ENCODE measurements at places on chromosomes 4 and X.

DNA sequence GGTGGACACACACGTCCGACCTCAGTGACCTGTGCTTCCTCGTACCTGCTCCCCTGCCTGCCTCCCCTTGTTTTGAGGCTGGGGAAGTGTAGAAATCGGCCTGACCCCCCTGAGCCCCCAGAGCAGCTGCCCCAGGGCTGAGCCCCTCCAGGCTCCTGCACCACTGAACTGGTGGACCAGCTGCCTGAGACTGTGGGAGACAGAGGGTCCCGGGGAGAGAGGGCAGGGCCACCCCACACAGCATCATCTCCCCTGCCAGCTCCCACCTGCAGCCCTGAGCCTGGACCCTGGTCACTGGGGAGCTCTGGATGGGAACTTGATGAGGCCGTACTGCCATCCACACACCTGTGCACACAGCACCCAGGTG lies 15.0 kb upstream of the NAT8L start:
- no peak for DNase-seq

- no peak for DNase-seq
Measured at GRCh38 chrX:70292788-70293187, 2.9 kb downstream of the KIF4A start.

DNA sequence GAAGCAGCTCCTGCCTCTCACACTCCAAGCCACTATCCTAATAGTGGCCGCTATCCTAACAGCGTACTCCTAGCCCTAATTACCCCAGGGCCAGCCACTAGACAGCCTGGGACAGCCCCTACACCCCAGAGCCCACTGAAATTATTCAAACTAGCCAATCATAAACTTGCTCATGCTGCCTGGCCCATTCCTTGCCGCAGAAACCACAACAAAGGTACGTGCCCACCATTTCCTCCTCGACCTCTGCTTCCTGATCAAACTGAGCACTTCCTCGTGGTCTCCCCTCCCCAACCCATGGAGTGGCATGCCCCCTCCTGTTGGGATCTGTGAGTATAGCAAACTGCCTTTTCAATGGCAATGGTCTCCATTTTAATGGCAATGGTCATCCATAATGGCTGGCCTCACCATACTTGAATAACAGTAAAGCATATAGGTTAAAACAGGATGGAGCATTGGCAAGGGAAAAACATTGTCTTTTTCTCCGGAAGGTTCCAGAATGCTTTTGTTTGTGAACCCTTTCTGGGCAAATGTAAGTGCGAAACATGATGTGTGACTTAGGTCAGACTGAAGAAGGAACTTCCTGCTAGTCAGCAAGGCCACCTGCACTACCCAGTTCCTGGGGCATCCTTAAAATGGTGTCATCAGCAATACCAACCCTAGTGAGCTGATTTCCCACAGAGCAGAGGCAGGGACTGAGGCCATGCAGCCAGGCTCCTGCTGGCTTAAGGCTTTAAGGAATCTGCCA lies 107.1 kb upstream of the ATP6AP2 start:
- no peak for DNase-seq

GRCh38 chrX:16958356-16958755 lies 11.9 kb downstream of the REPS2 start:
- no peak for DNase-seq

DNA sequence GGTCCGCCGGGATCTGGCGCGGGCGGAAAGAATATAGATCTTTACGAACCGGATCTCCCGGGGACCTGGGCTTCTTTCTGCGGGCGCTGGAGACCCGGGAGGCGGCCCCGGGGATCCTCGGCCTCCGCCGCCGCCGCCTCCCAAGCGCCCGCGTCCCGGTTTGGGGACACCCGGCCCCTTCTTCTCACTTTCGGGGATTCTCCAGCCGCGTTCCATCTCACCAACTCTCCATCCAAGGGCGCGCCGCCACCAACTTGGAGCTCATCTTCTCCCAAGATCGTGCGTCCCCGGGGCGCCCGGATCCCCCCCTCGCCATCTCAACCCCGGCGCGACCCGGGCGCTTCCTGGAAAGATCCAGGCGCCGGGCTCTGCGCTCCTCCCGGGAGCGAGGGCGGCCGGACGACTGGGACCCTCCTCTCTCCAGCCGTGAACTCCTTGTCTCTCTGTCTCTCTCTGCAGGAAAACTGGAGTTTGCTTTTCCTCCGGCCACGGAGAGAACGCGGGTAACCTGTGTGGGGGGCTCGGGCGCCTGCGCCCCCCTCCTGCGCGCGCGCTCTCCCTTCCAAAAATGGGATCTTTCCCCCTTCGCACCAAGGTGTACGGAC lies 482 bp upstream of the SHOX start:
- DNase-seq, result no peak

GRCh38 chrX:87626996-87627395 lies 109.4 kb downstream of the KLHL4 start:
- no peak for DNase-seq

DNA sequence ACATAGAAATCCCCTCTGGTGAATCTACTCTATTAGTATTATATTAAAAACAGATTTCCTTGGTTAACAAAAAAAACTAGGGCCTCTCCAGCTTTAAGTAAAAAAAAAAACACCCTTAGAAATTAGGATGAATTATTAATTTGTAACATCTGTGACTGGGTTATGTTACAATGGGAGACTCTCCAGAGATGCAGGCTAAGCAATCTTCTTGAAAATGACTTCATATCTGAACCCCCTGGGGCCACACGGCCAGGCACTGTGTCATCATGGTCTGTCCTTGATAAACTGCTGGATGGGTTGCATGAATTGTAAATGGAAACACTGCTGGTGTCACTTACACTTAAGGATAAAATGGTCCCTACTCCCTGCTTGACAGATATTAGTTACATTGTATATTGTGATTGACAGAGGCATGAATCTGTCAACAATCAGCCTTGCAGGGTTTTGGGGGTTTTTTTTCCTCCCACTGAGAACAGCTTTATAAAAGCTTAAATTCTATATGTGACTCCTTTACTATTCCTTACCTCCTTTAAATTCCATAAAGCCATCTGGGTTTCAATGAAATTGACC lies 49.1 kb downstream of the PRKG2 start:
- DNase-seq, result no peak

GRCh38 chr4:53908661-53909078 lies 155.7 kb downstream of the CHIC2 start:
- DNase-seq, result peak; percentile 40

- no peak for DNase-seq
Measured at GRCh38 chr4:167150587-167150986, 83.7 kb downstream of the SPOCK3 start.

DNA sequence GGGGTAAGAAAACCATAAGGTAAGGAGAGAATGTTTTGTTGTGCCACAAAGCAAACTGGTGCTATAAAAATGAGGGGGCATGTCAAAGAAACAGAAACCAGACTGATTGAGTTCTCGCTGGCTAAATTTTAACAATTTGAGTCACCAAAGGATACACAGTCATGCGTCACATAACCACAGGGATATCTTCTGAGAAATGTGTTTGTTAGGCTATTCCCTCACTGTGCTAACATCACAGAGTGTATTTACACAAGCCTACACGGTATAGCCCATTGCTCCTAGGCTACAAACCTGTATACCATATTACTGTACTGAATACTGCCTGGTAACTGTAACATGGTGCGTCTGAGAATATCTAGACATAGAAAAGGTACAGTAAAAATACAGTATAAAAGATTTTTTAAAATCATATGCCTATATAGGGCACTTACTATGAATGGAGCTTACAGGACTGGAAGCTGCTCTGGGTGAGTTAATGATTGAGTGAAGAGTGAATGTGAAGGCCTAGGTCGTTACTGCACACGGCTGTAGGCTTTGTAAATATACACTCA lies 50.1 kb downstream of the FBXW7 start:
- no peak for DNase-seq

DNA sequence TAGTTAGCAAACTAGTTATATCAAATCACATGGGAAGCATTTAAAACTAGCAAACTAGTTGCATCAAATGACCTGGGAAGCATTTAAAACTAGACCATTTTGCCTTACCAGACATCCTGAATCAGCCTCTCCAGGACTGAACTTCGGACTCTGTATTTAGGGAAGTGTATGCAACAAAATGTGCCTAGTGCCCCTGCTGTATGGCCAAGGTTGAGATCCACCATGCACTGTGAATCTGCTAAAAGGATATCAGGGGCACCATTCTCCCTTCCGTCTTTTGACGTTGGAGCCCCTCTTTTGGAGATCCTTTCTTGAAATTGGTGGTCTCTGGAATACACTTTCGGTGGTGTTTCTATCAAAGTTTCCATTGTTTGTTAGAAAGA lies 49.5 kb downstream of the CCNI start:
- no peak for DNase-seq

DNA sequence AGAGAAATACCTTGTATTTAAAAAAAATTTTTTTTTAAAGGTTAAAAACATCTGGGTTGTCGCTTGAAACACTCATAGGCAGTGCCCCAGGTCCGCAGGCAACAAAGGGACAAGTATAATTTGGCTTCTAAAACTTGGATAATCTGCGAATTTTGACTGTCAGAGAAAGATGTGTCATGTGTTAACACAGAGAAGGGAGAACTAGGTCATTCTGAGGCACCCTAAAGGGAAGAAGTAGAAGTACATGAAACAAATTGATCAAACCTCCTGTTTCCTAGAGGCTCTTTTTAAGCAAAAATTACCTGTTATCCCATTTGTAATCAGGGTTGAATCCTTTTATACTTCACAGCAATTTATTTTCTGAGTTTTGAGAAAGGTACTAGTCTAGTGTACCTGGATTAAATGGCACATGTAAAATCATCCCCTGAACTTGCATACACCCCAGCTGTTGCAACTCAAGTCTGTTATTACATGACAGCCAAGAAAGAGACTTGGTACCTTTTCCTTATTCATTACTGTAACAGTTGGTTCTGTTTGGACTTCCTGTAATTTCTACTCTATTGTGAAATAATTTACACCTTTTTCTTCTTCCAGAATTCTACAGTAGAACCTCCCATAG lies 1.7 kb downstream of the SRD5A3 start:
- no peak for DNase-seq

- DNase-seq, result no peak
Measured at GRCh38 chr4:52586069-52586468, 73.0 kb downstream of the USP46 start.

GRCh38 chrX:50204364-50204899 lies at the start of gene CCNB3:
CCNB3 (plus strand) TSS chrX:50204765; CDS start chrX:50285164, 80,399 bp downstream.
- DNase-seq, result peak; percentile 26

DNA sequence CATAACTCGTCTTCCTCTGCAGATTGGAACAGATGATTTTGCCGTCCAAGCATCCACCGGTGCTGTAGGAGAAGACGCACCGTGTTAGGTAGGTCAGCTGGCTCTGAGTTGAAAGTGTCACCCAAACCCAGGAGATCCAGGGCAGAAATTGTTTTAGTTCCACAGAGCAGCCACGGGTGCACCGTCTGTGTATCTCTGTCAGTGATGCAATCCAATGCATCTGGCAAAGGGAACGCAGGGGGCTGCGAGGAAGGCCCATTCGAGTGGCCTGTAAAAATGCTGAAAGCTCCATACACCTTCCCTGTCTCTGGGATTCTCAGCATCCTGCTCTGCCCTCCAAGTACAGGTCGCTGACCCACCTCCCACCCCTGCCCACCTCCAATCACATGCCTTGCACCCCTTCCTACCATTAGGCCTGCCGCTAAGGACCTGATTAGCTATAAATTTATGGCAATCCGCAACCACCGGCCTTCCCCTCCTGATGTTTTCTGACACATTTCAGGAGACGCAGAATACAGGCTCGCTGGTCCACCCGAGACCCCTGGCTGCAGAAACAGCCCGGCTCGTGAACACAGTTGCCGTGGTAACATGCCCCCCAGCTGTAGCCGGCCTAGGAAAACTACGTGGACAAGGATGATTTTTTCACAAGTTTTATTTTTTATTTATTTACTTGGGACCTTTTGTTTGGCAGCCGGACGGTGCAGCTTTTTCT lies 39.7 kb upstream of the SHOX start:
- DNase-seq, result no peak

GRCh38 chrX:100265179-100265578 lies 144.9 kb downstream of the PCDH19 start:
- DNase-seq, result no peak

DNA sequence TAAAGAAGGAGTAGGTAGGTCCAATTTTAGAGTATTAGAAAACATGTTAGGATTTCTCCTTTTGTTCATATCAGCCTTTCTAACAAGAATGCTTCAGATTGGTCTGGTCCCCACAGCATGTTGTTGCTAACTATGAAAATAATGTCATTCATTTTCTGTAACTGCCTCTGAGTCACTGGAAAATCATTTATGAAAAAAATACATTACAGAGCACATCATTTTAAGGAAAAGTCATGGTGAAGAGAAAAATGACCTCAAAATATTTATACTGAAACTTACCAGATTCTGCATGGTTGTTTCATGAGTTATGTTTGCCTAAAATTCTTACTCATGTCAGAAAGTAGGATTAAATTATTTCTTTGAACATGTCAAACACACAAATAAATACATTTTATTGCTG lies 35.2 kb downstream of the DTHD1 start:
- no peak for DNase-seq

- no peak for DNase-seq
Measured at GRCh38 chr4:108965016-108965415, 202.2 kb upstream of the ETNPPL start.

- DNase-seq, result no peak
Measured at GRCh38 chr4:89754531-89754930, 82.4 kb downstream of the SNCA start.

DNA sequence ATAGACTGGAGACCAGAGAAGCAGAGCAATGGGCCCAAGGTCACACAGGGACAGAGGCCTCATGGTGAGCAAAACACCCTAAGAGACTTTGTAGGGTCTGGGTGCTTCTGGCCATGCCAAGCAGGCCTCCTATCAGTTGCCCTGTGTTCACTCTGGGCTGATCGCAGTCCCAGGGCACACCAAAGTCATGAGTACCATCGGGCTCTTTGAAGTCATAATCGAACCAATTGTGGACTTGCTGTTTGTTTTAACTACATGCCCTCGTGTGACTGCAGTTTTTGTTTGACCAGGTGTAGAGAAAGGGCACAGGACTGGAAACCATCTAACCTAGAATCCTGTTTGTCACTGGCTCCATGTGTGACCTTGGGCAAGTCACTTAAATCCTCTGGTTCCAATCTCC lies 172.5 kb upstream of the CPEB2 start:
- no peak for DNase-seq

DNA sequence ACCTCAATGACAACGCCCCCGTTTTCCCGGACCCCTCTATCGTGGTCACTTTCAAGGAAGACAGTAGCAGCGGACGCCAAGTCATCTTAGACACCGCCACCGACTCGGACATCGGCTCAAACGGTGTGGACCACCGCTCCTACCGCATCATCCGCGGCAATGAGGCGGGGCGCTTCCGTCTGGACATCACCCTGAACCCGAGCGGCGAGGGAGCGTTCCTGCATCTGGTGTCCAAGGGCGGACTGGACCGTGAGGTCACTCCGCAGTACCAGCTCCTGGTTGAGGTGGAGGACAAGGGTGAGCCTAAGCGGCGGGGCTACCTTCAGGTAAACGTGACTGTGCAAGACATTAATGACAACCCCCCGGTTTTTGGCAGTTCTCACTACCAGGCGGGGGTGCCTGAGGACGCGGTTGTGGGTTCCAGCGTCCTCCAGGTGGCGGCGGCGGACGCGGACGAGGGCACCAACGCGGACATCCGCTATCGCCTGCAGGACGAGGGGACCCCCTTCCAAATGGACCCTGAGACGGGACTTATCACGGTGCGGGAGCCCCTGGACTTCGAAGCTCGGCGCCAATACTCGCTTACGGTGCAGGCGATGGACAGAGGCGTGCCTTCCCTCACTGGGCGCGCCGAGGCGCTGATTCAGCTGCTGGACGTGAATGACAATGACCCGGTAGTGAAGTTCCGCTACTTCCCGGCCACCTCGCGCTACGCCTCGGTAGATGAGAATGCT lies 2.2 kb downstream of the FAT4 start:
- DNase-seq, result no peak
